NB4 (cell line): ENCODE measurements at places on chromosomes 11 and 22.
A peak's percentile ranks its signal among the peaks of the same experiment; 100 is the strongest.

DNA sequence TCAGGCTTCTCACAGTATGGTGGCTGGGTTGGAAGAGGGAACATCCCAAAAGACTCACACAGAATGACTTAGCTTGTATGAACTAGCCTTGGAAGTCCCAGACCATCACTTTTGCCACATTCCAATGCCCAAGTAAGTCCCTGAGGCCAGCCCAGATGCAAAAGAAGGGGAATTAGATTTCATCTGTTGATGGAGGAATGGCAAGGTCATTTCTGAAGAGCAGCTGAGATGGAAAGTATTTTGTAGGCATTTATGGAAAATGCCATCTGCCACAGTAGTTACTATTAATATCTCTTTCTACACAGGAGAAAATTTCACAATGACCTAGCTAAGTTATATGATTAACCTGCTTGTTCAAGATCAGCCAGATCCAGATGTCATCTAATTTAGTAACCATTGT, 58.8 kb downstream of the ENDOD1 start:
- no peak for DNase-seq

DNA sequence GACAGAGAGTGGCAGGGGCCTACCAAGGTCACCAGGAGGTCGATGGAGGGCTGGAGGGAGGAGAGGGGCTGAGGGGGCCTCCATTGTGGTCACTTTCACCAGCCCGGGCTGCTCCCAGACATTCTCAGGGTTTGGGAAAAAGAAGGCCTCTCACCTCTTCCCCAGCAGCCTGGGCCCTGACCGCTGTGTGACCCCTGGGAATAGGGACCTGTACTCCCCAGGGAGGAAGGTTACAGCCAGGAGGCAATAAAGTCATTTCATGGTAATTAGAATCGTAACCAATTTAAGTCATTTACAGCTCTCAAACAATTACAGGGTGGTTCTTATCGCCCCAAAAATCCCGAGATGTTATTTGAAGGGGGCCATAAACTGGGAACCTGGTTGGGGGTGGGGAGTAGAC, 37.8 kb downstream of the ISX start:
- DNase-seq: no peak

- peak; percentile 14 for DNase-seq
Measured at GRCh38 chr11:5809122-5809519, 397 bp downstream of the OR52N2 start.

GRCh38 chr11:2534957-2535672, 90.3 kb downstream of the KCNQ1 start:
- no peak for DNase-seq

DNA sequence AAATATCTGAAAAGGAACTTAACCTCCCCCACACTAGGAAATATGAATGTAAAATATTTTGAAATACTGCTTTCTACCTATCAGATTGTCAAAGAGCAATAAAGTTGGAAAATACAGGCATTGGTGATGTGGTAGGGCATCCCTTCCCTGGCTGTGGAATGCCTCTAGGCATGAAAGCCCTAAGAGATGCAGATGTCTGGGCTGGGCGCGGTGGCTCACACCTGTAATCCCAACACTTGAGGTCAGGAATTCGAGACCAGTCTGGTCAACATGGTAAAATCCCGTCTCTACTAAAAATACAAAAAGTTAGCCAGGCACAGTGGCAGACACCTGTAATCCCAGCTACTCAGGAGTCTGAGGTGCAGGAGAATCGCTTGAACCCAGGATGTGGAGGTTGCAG, 22.0 kb downstream of the ARAP1 start:
- no peak for DNase-seq

- no peak for DNase-seq
Measured at GRCh38 chr11:35247428-35247827, 108.5 kb downstream of the CD44 start.

DNA sequence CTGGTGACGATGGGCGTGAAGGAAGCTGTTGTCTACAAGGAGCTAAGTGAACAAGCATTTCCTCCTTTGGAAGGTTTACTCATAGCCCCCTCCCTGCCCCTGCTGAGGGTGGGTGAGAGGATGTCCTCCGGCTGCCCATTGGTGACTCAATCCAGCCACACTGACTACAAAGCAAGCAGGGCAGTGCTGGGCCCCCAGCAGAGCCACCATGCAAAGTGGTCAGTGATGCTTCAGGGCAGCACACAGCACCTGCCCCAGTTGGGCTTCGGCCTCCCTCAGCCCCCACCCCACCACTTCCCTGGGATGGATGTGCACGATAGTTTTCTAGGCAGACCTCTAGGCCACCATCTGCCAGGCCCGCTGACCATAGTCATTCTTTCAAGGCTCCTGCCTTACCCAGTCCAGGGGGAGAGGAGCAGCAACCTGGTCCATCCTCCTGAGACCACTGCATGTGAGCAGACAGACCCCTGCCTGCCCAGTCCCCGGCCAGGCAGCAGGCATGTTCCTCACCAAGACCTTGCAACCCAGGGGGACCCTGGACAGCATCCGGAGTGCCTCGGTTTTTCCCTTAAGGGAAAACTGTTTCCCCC, 125.1 kb downstream of the BCR start:
- DNase-seq: no peak

GRCh38 chr11:111776398-111777093, 10.4 kb upstream of the PPP2R1B start:
- no peak for DNase-seq

DNA sequence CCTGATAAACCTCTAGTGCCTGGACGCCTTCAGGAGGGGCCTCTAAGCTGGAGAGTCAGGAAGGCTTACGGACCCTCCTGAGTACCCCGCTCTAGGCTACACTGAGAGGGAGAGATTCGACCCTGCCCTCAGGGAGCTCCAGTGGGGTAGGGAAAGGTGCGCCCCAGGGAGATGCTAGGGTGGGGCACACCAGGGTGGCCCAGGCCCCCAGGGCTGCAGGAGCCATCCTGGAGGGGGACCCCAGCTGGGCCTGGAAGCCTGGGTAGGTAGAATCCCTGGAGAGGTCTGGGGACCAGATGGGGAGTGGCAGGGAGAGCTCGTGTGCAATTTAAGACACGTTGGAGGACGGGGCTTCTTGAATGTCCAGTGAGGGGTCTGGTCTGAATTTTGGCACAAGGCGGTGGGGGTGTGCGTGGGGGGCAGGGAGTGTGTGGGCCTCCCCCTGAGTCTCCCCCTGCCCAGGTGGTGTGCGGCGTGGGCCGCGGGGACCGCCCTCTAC, 4.7 kb downstream of the CARNS1 start:
- no peak for DNase-seq

DNA sequence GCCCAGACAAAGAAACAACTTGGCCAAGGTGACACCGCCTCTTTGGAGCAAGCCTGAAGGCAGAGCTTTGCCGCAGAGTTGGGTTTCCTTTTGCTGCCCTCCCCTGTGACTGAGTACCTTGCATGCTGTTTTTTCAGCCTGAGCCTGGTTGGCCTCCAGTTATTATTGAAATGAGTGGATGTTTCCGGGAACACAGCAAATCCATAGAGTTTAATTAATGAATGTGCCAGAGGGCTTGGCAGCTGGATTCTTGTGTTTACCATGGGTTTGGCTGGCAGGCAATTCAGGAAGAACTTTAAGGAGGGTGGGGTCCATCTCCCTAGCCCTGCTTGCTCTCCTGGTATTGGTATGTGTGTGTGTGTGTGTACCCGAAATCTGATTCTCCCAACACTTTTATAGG, 65.6 kb upstream of the CRYBB3 start:
- DNase-seq: no peak

GRCh38 chr11:116689413-116690127, 83.2 kb downstream of the BUD13 start:
- no peak for DNase-seq

- DNase-seq: no peak
Measured at GRCh38 chr22:28435140-28435768, 244.4 kb downstream of the TTC28 start.
